ENCODE measurements at places on chromosomes 7 and 10. TPM values are rescaled to one million over a fixed set of nuclear protein-coding genes. Genes with fewer than 3 reads are reported as not detected.

CCDC3 gene
- not detected for total RNA-seq

- DNase-seq, result no peak
Measured at GRCh38 chr7:146606628-146607027, 490.0 kb downstream of the CNTNAP2 start.

DNA sequence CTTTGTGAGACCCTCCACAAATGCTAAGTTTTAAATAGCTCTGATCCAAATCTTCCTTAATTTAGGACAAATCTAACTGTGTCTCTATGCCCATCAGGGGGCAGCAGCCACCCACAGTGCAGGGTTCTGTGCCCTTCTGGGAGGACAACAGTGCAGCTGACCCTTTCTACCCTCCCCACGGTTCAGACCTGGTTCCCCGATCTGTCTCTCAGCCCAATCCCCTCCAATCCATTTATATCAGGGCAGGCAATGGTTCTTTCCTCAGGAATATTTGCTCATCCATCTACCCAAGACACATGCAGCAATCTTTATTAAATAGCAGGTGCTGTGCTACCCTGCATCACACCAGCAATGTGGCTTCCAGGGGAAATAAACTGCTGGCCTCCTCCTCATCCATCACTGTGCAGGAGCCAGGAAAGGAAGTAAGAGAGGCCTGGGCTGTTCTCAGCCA is 4.0 kb upstream of the RBM28 start:
- no peak for DNase-seq

DNA sequence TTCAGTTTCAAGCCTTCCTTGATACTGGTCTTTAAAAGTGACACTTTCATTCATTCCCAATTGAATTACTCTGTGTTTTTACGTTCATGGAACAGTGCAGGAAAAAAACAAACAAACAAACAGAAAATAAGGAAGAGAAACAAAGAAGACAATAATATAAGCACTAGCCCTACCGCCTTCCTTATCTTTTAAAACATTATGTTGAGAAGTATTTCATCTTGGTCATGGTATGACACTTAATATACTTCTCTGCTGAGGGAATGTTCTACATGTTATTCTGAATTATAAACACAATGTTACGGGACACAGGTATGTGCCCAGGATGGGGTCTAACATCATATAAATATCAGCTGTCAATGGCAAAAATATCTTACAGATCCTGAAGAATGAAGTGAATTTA is 176.7 kb downstream of the SFMBT2 start:
- DNase-seq, result no peak

DNA sequence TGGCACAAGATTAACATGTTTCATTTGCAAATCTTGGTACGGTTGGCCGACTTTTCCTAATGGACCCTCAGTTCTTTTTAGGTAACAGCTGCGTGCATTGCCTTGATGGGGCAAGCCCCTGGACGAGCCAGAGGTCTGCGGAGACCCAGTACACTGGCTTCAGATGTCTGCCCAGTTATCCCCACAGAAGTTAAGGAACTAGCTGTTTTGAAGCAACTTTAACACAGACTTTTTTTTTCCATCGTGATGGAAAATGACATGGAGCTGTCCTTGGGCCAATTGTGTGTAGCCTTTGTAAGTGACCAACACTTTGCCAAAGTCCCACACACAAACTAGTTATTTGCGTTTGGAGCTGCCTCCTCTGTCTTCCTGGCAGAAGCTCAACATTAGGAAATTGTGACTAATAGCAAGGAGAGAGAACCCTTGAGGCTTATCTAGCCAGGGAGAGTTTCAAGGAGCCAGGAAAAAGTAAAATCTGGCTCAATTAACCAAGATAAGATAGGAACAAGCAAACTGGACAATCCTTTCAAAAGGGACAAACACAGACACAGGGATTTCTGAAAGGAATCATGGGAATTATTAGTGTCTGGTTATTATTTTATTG is 99.6 kb upstream of the BMPER start:
- DNase-seq, result no peak

DNA sequence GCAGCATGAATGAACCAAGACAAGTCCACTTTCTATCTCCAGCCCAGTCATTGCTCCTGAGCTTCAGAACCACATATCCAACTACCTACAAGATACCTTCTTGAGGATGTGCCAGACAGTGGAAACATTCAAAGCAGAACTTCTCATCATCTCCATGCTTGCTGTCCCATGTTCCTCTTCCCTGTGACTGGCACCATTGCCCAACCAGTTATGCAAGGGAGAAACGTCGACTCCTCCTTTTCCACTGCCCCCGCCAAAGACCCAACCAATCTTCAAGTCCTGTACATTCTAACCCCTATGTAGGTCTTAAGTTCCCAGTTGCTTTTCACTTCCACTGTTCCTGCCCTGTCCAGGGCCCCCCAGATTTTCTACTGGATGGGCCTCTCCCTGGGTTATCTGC is 225.7 kb downstream of the RPS24 start:
- DNase-seq, result no peak

- no peak for DNase-seq
Measured at GRCh38 chr10:90890347-90890746, 18.6 kb downstream of the RPP30 start.
